ENCODE measurements at places on chromosomes 5 and 9.

DNA sequence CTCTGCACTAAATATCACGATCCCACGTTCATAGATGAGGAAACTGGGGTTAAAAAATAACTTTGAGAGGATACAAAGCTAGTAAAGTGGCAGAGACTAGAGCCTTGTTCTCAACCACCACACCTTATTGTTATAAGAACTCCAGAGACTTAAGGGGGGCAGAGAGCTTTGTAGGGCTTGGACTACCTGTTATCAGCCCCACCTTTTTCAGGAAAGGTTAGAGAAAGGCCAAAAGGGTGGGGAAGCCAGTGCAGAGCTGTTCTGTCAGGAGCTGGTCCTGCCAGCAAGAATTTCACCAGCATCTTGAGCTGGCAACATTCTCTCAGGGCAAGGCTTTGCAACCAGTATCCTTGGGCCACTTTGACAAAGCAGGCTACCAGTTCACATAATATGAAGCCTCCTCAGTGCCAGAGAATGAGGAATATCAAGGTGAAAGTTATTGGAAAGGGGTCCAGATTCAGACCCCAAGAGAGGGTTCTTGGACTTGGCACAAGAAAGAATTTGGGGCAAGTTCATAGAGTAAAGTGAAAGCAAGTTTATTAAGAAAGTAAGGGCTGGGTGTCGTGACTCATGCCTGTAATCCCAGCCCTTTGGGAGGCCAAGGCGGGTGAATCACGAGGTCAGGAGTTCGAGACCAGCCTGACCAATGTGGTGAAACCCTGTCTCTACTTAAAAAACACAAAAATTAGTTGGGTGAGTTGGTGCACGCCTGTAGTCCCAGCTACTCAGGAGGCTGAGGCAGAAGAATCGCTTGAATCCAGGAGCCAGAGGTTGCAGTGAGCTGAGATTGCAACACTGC, 66.2 kb upstream of the CLINT1 start:
- no peak for DNase-seq

DNA sequence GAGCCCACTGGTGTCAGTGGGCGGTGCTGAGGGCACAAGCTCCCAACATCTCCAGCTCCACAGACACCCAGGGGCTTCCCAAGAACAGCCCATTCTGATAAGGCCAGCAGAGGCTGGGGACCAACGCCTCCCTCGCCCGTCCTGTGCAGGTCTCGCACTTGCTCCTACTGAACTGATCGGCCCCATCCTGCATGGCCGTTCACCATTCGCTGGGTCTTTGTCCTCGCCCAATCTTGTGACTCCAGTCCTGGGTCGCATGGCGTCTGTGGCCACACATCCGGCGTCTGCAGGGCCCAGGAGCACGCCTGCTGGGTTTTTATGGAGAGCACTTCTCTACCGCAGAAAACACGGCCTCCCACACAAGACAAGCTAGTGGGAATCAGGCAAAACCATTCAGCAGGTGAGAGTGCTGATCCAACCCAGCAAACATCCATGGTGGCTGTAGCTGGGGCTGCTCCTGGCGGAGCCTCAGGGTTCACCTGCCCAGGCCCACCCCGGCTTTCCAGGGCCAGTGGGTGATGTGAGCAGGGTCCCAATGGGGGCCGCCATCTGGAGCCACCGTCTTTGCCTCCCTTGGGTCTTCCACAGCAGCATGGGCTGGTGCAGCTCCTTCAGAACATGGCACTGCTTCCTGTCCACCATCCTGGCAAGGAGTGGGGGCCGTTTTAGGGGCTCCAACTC, 7.4 kb downstream of the LRRC14B start:
- DNase-seq: no peak

DNA sequence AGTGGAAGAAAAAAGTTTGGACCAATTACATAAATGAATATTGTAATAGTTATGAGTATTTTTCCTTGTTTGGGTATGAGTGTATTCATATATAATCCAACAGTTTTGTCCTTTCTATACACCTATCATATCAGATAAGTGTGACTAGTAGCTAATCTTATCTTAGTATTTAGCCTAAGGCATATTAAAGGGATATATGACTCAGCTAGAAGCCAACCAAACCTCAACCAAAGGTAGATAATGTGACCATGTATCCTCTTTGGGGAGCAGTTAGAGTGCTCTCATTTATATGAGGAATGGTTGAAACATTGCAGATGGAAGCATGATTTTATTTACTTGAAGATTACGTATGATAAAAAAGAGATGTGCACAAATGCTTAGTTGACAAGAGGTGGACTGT, 370.0 kb upstream of the CTNND2 start:
- DNase-seq: no peak

GRCh38 chr9:104604801-104605200, 626 bp downstream of the OR13C2 start:
- DNase-seq: no peak

DNA sequence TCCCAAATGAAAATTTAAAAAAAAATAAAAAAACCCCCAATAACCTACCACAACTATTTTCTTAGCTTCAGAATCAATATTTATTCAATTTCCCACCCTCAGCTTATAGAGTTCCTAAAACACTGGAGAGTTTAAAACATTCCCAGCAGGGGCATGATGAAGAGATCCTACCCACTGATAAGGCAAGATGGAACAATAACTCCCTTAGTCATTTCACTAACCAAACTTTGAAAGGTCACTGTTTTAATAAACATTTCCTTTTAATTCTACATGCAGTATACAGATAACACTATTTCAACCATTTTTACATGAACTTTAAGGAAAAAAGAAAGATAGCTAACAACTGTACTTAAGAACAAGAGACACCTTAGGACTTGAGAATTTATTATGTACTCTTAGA, 34.9 kb upstream of the ACOT12 start:
- DNase-seq: no peak

GRCh38 chr9:88804254-88804596, 187.0 kb upstream of the S1PR3 start:
- no peak for DNase-seq

All from effector memory CD4-positive, alpha-beta T cell (primary cell).